Germinal center (tissue), 1 donor: ENCODE measurements at places on chromosomes 12 and 14.

GRCh38 chr14:73153272-73153671, 17.0 kb downstream of the PSEN1 start:
- no peak for DNase-seq

- DNase-seq: no peak
Measured at GRCh38 chr14:29926228-29926627, 1.4 kb downstream of the PRKD1 start.

DNA sequence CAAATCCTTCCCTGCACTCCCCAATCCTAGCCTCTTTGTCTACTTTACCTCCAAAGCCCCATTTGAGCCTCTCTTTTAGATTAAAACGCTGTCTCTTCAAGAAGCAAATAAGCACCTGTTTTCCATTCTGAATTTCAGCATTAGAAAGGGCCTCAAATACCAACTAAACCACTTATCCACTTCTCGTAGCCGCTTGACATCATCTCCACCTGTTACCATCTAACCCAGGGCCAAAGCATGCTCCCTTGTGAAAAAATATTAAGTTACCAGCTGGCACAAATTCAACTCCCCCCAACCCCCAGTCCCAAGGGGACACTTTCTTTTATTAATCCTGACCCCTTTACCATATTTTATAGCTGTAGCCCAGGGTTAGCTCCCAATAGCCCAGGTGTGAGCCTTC, 43.1 kb downstream of the GPHB5 start:
- no peak for DNase-seq

- peak; percentile 7 for DNase-seq
Measured at GRCh38 chr14:55190906-55191202, 531 bp downstream of the DLGAP5 start.

GRCh38 chr12:4607056-4607455, 41.8 kb downstream of the AKAP3 start:
- DNase-seq: no peak

GRCh38 chr14:68936476-68936875, 42.6 kb downstream of the ACTN1 start:
- no peak for DNase-seq

- peak; percentile 23 for DNase-seq
Measured at GRCh38 chr12:24596768-24597388, 352.0 kb downstream of the BCAT1 start.

- no peak for DNase-seq
Measured at GRCh38 chr12:21541773-21542172, 15.7 kb downstream of the SPX start.

DNA sequence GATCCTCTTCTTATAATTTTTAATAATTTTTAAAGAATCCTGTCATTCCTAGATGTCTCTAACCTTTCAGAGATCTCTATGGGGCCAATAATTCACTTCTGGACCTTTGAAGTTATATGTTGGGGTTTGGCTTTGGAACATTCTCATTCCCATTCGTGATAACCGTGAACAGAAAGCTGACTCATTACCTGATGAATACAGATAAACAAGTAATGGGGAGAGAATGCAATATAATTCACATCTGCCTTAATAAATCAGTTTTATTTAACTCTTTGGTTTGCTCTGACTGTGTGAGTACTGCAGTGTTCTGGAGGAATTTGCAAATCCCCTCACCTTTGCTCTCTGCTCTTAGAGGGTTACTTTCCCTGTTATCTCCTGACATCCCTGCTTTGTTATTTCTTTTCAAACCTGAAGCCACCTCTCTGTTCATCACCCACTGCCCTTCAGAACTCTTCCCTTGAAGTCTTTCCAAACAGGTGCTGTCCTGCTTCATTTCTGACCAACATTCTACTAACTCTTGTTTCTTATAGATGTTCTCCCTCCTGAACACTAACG, 79.6 kb upstream of the SLC38A2 start:
- DNase-seq: no peak

DNA sequence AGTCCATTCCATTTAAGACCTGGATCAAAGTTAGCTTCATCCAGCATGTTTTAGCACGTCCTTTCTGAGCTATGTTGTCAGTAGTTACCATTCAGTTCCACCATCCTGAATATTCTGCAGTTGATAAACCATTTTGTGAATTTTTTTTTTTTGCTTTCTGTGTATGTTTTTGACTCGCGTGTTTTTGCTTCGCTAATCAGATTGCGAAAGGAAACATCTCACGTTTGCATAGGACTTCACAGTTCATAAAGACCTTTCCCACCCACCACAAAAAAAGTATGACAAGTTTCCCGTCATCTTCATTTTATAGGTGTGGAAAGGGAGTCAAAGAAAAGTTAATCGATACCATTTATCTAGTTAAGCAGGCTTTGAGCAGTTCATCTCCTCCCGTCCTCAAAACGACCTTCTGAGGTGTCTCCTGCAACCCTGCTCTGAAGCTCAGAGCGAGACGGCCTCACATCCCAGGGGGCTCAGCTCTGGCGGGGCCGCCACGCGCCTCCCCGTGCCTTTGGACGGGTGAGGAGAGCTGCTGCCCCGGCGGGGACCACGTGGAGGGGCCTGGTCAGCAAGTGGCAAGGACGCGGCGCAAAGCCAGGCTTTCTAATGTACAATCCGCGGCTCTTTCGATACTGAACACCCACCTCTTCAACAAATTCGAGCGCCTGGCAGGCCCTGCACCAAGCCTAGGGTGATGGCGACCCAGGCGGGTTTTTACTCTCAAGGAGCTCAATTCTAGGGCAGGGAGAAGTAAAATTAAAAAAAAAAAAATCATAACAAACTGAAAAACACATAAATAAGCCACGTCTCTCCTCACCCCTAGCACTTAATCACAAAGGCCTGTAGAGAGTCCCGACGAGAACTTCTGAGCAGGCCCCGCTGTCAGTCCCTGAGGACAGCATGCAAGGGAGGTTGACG, 988 bp upstream of the TMEM263 start:
- DNase-seq: peak; percentile 6

GRCh38 chr14:61584331-61584741, 111.0 kb upstream of the HIF1A start:
- DNase-seq: no peak

- peak; percentile 89 for DNase-seq
Measured at GRCh38 chr14:50003213-50004021, 110.5 kb downstream of the ARF6 start.

- DNase-seq: no peak
Measured at GRCh38 chr14:78767436-78767835, 597.3 kb downstream of the NRXN3 start.

- no peak for DNase-seq
Measured at GRCh38 chr12:15839041-15839440, 43.1 kb upstream of the STRAP start.

GRCh38 chr12:65208964-65209654, 39.7 kb downstream of the LEMD3 start:
- DNase-seq: no peak

DNA sequence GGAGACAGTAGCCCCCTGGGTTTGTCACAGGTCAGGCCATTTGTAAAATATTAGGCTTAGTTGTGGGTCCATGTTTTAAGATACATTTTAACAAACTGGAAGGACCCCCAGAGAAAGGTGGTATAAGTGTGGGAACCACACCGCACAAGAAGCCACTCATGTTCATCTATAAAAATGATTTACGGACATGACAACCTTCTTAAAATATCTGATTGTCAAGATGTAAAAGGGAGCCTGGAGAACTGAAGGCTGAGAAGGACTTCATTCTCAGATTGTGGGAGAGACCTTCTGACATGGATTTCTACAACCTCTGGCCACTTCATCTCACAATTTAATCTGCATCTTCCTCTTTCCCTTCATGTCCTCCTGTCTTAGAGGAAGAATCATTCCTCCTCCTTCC, 102.4 kb downstream of the VCPKMT start:
- no peak for DNase-seq

DNA sequence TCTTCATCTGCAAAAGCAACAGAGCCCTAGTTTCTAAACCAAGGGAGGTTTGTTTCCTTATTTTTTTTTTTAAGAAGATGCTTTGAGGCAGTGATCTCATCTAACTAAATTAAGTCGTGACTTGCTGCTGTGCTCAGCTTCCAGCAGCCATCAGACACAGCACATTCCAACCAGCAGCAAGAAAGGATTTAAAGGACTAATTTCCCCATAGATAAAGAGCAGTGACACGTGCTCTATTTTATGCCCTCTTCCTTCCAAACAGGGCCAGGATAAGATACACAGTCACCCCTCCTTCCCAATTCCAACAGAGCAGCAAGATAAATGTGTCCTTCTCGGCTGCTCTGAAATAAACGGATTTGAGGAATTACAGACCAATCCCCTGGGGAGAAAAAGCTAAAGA, 81.7 kb downstream of the PRKAB1 start:
- DNase-seq: no peak

GRCh38 chr12:107632246-107632645, 53.4 kb upstream of the PWP1 start:
- DNase-seq: no peak

DNA sequence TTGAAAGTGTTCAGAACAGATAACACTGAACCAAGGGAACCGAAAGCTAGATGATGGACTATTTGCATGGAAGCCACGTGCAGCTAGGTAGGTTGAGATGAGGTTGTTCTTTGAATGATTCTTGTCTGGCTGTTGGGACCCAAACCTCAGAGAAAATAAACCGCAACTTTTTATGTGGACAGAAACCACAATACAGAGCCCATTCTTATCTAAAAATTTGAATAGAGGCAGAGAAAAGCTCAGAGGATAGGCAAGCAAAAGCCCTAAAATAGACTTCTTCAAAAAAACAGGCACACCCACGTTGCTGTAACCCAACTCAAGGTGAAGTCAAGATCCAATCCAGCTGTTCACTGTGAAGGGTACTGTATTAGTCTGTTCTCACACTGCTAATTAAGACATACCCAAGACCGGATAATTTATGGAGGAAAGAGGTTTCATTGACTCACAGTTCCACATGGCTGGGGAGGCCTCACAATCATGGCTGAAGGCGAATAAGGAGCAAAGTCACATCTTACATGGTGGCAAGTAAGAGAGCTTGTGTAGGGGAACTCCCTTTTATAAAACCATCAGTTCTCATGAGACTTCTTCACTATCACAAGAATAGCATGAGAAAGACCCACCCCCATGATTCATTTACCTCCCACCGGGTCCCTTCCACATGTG, 353.8 kb downstream of the AACS start:
- peak; percentile 79 for DNase-seq

- peak; percentile 45 for DNase-seq
Measured at GRCh38 chr14:35339761-35340406, 47.7 kb downstream of the PSMA6 start.

- no peak for DNase-seq
Measured at GRCh38 chr12:5433081-5433844, 1.4 kb downstream of the NTF3 start.

DNA sequence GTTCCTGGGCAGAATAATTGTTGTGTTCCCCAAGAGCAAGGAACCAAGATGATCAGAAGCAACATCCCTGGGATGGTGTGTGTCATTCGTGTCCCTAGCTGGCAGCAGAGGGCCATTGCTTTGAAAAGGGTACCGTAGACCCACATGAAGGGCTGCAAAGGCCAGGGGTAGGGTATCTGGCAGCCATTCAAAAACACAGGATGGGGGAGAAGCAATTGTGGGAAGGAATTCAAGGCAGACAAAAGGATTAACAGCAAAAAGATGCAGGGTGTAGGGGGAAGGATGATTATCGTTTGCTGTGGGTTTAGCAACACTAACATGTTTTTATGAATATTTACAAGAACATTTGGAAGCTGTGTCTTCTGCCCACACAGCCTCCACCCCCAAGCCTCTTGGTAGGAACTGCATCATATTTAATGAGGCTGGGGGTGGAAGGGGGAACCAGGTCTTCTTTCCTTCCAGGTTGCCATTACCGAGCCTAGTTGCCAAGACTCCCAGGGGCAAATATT, 169.0 kb upstream of the G2E3 start:
- no peak for DNase-seq

DNA sequence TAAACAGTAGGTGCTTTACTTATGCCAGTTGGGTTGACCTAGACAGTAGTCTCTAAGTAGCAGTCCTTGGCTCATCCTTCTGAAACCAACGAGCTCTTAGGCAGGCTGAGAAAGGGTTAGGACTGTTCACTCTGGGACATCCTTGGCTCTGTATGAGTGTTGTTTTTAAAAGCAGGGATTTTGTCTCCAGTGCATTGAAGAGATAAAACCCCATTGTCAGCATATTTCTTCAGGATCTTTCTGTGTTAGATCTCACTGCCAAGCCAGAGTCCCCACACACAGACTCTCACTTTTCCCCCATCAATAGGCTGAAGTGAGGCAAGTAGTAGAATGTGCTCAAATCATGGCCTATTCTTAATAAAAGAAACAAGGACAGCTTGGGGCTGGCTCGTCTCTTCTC, 123.4 kb upstream of the HIF1A start:
- DNase-seq: no peak

DNA sequence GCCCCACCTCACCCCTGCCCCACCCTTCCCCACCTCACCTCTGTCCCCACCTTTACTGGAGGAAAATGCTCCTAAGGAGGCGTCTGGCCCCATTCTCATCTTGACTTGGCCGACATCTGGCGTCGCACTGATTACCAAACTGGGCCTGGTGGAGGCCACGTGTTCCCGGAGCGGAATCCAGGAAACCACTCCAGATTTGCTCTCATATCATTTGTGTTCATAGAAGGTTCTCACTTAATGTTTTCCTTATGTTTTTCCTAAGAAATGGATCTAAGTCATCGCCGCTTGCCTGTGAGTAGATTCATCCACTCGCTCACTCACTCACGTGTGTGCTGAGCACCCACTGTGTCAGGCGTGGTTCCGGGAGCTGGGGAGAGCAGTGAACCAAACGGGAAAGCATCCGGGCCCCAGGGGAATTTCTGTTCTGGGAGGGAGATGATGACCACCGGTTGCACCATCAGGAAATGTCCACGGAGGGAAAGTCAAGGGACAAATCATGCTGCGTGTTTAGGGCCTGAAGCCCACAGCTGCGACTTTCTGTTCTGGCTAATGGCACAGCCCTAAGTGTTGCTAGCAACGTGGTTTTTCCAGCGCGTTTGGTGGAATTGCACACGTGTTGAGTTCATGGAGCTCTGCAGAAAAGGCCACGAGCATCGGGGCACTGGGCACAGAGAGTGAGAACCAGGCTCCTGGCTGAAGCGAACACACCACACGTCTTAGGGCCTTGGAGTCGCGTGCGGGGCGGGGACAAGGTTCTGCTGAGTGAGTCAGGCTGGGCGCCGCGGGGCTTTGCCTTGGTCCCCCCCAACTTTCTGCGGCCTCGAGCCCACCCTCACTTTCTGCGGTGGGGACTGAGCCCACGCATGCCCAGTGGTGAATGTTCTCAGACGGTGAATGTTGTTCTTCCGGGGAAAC, 57.7 kb downstream of the ADGRD1 start:
- DNase-seq: no peak

DNA sequence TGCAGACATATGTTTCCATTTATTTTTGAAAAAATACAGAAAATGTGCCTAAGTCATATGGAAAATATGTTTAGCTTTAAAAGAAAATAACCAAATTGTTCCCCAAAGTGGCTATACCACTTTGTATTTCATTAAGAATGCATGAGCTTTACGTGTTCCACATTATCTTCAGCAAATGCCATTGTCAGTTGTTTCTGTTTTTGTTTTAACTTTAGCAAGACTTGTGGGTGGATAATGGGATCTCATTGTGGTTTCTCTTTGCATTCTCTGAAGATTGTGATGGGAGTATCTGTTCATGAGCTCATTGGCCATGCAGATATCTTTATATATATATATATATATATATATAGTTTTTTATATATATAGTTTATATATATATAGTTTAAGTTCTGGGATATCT, 181.5 kb downstream of the CCER1 start:
- DNase-seq: no peak
